Stimulated activated CD4-positive, alpha-beta T cell treated with anti-CD3 and anti-CD28 coated beads, Interleukin-1b, Interleukin-23, amount 100 ng/mL, for 4 hours (primary cell): ENCODE measurements at places on chromosomes 11 and 22.

- DNase-seq: no peak
These were observed 36.7 kb upstream of the B3GNT6 start for GRCh38 chr11:76997512-76997911.

GRCh38 chr22:46381731-46382130, 46.2 kb downstream of the TRMU start:
- no peak for DNase-seq

DNA sequence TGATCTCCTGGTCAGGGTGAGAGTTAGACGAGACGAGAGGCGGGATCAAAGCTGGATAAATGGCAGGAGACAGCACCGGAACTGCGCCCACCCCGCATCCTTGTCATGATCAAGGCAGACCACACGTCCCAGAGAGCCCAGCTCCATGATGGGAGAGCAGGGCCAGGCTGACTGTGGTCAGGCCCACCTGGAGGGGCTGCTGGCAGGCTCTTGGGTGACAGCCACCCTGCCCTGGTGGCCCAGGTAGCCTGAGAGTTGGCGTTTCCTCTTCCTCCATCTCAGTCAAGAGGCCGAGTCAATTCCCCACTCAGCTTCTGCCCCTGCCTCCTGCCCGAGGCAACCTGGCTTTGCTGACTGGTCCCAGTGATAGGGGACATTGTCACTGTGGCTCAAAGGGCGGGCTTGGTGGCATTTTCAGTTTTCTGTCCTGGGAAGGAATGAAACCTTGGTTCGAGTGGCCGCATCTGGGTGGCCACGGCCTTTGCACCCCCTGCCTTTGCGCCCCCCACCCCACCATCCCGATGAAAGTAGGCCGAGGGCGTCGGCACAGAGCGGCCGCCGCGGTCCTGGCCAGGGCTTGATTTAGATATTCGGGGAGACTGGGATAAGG, 60.8 kb upstream of the PPARA start:
- no peak for DNase-seq

- DNase-seq: no peak
These were observed 22.3 kb downstream of the ZBTB16 start for GRCh38 chr11:114081641-114082414.

DNA sequence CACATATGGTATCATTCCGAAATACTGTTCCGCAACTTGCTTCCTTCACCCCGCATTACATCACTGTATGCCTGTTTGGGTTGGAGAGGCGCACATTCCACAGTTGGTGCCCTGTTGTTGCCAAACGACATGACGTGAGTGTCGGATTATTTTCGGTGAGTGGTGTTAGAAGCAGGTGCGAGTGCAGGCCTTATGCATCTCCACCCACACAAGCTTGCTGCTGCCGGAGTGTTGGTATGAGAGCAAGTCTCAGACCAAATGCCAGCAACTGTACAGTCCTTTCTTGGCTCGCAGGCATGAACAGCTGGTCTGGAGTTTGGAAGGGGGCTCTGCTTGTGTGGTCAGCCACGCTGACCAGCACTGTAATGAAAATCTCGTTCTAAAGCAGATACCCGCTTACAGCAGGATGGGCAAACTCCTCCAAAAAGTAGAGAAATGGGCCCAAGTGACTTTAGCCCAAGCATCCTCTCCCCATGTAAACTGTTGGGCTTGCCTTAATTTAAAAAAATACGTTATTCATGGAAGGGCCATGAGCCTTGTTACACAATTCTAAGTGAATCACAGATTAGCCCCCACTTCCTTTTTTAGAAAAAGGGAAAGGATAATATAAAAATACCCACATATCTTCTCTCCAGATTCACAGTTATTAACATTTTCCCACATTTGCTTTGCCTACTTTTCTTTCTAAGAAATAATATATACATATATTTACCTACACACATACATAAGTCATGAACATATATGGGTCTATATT, 48.7 kb upstream of the OR9Q1 start:
- no peak for DNase-seq
